Melanocyte of skin (primary cell): ENCODE measurements at places on chromosomes 5 and 9. TPM values are rescaled to one million over a fixed set of nuclear protein-coding genes. Genes with fewer than 3 reads are reported as not detected.

JADE2 gene
- total RNA-seq, result 40.7 and 59.2 TPM in 2 replicates

KIF20A gene
- total RNA-seq, result 91.5 and 102 TPM in 2 replicates

PCDHGA1 gene
- under 0.01 and 0.36 TPM in 2 replicates for total RNA-seq

TAS2R1 gene
- not detected in 2 replicates for total RNA-seq

HSPA5 gene
- 107 and 121 TPM in 2 replicates for total RNA-seq

OTP gene
- not detected in 2 replicates for total RNA-seq

BARHL1 gene
- total RNA-seq, result not detected in 2 replicates

SPINK6 gene
- not detected in 2 replicates for total RNA-seq

IFNA2 gene
- not detected in 2 replicates for total RNA-seq

IFNK gene
- total RNA-seq, result not detected in 2 replicates

OR1J1 gene
- not detected in 2 replicates for total RNA-seq

DEPDC1B gene
- 18.3 and 18.8 TPM in 2 replicates for total RNA-seq
